Stimulated activated CD4-positive, alpha-beta T cell treated with anti-CD3 and anti-CD28 coated beads, Interleukin-12 subunit alpha, Interleukin-12 subunit beta, amount 100 ng/mL, for 4 hours (primary cell): ENCODE measurements at places on chromosomes 12 and 14.

DNA sequence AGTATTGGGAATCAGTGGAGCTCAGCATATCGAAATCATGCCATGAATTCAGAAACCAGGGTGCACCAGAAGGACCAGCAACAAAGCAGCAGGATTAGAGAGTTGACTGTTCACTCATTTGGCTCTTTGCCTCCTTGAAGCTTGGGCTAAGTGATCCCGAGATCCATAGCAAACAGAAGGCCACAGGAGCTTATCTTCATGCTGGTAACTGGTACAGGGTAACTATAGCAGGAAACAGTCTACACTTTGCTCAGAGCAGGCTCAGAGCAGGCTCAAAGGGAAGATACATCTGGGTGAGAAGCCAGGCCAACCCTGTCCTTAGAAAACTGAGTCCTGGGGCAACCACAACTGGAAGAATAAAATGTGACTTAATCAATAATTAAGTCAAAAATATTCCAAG, 111.1 kb downstream of the GRIN2B start:
- DNase-seq = no peak

- no peak for DNase-seq
These were observed 13.9 kb downstream of the ATL1 start for GRCh38 chr14:50573862-50574261.

DNA sequence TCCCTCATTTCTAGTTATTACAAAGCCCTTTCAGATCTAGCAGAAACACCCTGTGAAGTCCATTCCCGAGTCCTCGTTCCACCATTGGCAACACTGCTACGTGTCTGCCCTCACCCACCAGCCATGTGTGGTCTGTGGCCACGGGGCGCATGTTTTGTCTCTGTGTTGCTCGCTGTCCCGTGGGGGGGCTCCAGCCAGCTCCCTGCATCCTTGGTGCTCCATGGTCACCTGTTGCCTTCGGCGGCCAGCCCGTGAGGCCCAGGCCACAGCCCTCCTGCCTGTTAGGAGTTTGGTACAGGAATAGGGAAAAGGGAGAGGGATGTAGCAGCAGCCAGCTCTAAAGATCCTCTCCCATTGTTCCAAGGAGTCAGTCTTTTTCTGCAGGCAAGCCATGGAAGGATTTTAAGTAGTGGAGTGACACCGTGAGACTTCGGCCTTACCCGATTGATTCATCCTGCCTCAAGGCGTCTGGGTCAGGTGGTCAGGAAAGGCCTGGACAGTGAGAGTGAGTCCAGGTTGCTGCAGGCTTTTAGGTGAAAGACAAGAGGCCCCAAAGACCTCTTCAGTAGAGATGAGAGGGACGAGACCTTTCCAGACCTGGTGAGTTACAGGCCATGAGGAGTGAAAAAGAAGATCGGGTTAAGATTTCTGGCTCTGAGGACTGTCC, 30.3 kb downstream of the TPCN1 start:
- DNase-seq = no peak

DNA sequence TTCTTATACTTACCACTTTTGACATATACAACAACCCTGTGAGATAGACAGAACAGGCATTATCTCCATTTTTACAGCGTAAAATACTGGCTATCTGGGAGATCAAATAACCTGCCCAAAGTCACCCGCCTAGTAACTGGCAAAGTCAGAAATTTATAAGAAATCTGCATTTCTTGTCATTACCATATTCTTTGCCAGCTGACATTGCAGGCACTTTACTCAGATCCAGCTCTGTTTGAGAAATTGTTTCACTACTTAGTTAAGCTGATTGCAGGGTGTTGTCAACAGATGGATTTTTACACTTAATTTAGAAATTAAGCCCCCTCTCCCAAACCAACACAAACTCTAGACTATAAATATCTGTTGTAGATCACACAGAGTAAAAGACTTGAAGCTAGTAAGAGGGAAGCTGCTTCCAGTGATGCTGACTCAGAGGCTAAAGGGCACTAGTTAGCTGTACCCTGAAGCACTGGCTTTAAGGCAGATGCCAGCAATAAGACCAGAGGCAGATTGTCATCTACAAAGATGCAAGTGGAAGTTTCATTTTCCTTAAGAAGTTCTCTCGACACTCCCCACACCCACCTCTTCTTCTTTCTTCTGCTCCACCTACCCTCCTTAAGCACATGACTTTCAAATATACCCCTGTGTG, 153.1 kb downstream of the ANO6 start:
- DNase-seq = no peak

DNA sequence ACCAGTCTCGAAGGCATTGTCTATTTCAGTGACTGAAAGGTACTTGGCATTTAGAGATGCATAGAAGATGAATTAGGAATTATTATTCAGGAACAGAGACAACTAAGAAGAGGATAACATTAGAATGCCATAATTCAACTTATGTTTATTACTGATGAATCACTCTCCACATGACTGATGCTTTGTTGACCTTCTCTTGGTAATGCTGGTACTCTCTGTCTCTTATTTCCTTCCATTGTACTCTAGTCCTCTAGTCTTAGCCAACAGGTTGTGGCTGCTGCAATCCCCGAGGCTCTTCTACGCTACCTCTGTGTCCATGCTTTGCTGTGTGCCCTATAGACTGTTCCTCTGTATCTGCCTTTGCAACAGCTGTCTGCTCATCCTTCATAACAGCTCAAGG, 652.9 kb downstream of the NRXN3 start:
- no peak for DNase-seq

GRCh38 chr14:102262929-102263462, 42.0 kb downstream of the MOK start:
- DNase-seq = no peak

DNA sequence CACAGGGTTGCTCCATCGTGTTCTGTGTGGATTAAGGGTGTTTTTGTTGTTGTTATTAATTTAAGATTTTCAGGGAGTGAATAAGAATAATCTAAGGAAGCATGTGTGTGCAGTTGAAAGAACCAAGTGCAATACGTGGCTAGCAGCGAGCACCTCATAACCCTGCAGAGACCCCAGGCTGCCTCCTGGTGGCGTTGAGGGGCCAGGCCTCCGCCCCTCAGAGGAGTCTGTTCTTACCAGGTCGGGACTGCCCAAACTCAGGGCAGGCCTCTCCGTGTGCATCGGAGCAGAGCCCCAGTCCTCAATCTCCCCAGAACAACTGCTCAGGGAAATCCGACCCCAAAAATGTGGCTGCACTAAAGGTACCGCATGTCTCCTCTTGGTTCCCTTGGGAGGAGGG, 36.8 kb downstream of the IL31 start:
- no peak for DNase-seq

GRCh38 chr12:120225852-120226640, 25.1 kb upstream of the RPLP0 start:
- no peak for DNase-seq

GRCh38 chr14:104399432-104400155, 180.0 kb upstream of the C14orf180 start:
- no peak for DNase-seq

GRCh38 chr12:6442836-6443235, 1.9 kb upstream of the CD27 start:
- no peak for DNase-seq

- no peak for DNase-seq
These were observed 14.8 kb downstream of the PRKAB1 start for GRCh38 chr12:119682639-119683252.

DNA sequence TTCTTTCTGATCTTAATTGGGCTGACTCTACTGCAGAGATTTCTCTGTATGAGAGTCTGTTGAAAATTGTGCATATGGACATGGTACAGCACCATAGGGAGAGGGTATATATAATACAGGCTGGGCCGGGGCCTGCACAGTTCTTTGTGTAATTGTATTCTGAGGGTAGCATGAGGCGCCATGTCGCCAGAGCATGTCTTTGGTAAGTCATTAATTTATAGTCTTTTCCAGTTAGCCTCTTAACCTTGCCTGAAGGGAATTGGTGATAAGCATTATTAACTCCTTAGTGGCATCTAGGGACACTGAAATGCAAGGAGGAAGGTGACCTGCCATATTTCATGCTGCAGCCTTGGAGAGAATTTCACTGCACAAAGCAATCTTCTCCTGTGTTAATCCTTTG, 569.9 kb downstream of the TMTC2 start:
- DNase-seq = no peak

GRCh38 chr14:22650046-22650739, 6.0 kb upstream of the OR6J1 start:
- no peak for DNase-seq

GRCh38 chr12:118060301-118061010, 523 bp downstream of the WSB2 start:
- no peak for DNase-seq

DNA sequence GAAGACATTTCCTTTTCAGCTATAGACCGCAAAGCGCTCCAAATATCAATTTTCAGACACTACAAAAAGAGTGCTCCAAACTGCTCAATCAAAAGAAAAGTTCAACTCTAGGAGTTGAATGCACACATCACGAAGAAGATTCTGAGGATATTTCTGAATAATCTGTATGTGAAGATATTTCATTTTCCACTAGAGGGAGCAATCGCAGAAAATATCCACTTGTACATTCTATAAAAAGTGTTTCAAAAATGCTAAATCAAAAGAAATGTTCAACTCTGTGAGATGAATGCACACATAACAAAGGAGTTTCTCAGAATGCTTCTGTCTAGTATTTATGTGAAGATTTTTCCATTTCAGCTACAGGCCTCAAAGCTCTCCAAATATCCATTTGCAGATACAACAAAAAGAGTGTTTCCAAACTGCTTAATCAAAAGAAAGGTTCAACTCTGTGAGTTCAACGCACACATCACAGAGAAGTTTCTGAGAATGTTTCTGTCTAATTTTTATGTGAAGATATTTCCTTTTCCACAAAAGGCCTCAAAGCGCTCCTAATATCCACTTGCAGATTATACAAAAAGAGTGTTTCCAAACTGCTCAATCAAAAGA, 643.8 kb upstream of the ALG10B start:
- DNase-seq = no peak

DNA sequence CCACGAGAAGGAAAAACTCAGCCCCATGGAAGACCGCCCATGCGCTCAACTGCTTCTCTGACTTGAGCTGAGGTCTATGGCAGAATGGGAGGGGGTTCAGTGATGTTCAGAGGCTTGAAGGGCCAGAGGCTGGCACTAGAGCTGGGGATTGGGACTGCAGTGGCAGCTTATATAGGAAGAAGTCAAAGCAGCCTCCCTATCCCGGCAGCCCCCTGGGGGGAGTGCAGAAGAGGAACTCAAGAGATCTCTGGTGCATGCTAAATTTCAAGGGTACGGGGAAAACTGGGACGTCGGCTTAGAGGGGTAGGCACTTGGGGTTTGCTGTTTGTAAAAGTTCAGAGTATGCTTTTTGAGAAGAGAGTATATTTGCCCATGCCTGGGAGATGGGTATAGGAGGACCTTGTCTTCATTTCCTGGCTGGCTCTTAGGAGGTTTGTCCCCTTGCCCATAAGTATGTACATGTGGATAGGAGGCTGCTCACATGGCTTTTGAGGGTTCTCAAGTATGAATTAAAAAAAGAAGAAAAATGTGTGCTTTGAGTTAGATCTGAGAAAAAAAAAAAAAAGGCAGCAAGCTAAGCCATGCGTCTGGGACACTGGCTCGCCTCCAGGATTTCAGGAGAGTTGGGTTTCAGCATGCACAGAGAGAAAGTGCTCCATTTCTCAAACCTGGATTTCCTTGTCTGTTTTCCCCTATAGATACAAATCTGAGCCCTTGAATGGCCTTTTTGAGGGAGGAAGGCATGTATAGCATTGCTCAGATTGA, 3.2 kb upstream of the MEG3 start:
- DNase-seq = no peak

- DNase-seq = no peak
These were observed 153.8 kb downstream of the SLC35F4 start for GRCh38 chr14:57712102-57712501.

DNA sequence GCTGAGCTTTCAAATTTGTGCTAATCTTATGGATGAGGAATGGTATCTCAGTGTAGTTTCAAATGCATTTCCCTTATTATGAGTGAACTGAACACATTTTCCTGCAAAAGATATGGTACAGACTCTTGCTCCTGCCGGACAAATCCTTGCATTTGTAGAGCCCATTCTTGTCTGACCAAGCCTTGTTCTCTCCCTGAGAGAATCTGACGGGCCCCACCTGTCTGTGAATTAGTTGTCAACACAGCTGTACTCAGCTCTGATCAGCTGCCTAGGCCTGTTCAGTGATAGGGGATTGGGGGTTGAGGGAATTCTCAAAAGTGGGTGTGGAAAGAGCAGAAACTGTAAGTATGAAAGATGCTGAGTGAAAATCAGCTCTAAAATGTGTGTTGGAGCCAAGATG, 42.8 kb upstream of the SCN8A start:
- no peak for DNase-seq

DNA sequence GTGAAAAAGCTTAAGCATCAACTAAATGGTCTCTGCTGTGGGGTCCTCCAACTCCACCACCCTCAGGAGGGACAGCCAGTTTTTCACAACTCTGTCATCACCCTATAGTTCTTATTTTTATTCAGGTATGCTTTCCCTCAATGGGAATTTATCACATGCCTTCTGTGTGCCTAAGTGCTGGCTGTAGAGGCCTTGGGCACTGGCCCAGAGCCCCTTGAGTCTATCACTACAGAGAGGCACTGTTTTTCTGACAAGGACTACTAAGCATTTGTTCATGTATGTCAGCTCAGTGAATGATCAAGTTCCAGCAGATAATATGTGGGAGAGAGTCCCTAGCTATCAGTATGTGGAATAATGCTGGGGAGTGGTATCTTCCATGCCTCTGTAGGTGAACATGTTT, 463.9 kb downstream of the NPAS3 start:
- no peak for DNase-seq

DNA sequence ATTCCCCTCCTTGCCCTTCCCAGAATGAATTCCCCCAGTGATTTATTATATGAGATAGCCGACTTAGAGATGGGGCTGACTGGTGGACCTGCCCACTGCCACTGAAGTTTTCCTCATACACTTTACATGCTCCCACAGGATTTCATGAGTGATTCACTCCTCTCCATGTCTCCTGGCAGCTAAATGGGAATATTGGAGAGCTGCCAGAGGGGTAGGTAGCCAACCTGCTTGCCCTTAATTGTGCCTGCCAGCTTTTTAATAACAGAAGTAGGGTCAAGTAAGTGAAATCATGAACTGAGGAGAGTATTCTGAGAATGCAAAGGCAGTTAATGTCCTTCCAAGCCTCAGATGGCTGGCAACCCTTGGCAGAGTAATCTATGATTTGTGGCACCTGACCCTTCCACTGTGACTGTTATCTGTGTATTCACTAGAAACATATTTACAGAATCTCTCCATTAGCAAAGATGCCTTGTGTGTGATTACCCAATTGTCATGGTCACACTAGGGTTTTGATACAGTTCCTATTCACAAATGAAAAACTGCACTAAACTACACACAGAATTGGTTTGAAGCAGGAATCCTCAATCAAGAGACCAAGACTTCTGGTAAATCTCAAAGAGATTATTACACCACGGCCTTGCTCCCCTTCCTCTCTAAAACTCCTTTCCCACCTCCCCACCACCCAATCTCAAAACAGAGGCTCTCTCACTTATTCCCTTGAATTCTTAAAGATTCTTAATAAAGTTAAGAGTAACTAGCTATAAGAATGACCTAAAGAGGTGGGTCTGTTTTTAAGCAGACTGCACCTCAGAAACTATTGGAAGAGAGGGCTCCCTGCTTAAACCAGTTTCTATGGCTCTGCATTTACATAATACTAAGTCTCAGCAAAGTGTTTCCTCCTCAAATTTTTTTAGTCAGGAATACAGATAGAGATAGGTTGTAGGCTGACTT, 17.2 kb downstream of the NKX2-1 start:
- DNase-seq = no peak
